Pulmonary artery endothelial cell (primary cell): ENCODE measurements at places on chromosomes 3 and 15.

DNA sequence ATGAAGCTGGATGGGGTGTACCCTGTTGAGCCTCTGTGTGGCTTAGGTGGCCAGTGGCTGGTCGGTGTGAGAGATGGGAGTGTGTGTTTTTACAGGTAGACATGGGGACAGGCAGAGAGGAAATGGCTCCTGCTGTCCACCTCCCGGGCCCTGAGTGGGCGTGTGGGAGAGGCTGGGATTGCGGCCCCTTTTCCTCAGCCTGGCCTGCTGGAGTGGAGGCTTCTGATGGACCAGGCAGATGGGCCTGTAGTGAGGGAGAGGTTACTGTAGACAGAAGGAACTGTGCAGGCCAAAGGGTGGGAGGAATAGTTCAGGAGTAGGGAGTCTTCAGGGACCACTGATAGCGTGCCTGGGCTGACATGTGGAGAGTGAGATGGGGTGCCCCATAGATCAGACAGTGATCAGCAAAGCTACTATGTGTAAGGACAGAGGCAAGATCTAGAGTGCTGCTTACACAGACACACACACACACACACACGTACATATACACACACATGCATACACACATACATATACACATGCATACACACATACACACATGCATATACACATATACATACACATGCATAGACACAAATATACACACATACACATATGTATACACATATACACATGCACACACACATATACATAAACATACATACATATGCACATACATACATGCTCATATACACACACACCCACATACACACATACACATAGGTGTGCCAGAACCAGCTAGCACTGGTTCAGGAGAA is 26.4 kb downstream of the ACAA1 start:
- no peak for DNase-seq

DNA sequence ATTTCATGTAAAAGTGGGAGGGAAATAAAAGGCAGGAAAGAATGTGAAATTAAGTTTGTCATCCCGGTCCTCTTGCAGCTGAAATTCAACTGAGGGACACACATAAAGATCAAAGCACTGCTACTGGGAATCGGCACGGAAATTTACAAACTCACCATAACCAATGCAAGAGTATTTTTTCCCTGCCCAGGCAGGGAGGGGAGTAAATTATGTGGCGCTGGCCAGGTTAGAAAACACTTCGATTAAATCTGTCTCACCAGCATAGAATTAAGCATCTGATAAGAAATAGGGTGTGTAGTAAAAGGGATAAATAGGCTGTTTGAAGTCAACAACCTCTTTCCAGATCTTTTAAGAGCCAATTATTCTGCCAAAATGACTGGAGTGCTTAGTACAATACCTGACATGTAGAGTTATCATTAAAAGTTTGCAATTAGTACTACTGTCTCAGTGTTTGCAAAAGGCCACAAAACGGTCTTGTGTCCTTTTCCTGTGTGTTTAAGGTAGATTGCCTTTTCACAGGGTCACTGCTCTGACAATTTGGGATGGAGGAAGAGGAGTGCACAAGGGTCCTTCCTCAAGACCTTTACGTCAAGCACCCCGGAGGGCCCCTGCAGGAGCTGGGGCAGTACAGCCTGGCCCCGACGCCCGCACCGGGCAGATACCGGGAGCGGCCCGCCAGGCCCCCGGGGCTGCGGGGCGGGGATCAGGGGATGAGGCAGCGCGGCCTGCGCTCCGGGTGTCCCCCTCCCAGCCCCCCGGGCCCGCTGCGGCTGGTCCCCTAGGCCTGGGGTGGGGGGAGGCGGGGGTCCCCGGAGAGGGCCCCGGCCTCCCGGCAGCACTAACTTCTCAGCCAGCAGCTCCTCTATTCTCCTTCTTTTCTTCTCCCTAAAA is 651 bp downstream of the UBA3 start:
- DNase-seq = no peak

- DNase-seq = peak; percentile 94
Observed at GRCh38 chr15:38823263-38823662, 258.6 kb upstream of the RASGRP1 start.

- no peak for DNase-seq
Observed at GRCh38 chr3:138456961-138457862, 22.8 kb downstream of the ESYT3 start.

DNA sequence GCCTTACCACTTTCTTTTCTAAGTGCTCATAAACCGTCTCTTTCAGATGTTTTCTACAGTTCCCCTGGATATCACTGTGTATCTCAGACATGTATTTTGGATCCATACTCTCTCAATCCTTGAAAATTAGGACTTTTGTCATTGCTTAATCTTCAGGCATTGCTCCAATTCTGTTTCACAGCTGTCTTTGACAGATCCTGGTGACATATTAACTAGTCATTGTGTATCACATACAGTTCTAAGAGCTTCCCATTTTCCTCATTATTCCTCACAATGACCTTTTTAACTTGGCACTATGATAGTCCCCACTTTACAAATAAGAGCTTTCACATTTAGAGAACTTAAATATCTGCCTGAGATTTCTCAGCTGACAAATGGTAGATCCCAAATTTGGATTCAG is 151.7 kb downstream of the CLSTN2 start:
- no peak for DNase-seq

- no peak for DNase-seq
Observed at GRCh38 chr3:154749514-154749913, 319.5 kb upstream of the GPR149 start.

DNA sequence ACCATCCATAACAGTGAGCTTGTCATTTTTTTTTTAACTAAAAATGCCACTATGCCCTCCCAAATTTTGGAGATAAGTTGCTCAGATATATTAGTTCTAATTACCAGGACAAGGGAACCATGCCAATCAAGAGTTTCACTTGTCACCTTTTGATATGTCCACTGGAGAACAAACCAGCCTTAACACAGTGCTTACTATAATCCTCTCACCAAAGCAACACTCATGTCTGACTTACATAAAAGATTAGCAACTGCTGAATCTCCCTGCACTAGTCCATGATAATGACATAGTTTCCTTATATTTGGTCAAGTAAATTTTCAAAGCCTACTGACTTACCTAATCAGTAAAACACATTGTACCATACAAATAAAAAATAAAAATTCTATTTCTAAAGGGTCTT is 44.4 kb downstream of the TTBK2 start:
- DNase-seq = no peak

GRCh38 chr3:184129012-184129411 is 6.1 kb upstream of the EIF2B5 start:
- no peak for DNase-seq

- DNase-seq = peak; percentile 55
Observed at GRCh38 chr3:38722781-38723568, 73.5 kb upstream of the SCN5A start.

- DNase-seq = no peak
Observed at GRCh38 chr3:82462977-82463376, 701.5 kb upstream of the GBE1 start.

DNA sequence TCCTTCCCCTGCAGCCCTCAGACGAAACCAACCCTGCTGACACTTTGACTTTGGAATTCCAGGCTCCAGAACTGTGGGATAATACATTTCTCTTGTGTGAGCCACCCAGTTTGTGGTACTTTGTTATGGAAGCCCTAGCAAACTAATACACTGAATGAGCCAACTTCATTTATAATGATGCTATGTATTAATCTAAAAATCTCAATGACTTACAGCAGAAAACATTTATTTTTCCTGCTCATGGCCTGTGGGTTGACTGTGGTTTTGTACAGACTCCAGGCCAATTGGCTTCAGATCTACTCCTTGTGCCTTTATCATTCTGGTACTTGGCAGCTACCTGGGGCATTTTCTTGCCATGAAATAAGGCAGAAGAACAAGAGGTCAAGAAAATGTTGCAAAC is 152.4 kb downstream of the EBLN2 start:
- DNase-seq = no peak

- DNase-seq = no peak
Observed at GRCh38 chr3:98215051-98215450, 48.6 kb downstream of the OR5H15 start.

DNA sequence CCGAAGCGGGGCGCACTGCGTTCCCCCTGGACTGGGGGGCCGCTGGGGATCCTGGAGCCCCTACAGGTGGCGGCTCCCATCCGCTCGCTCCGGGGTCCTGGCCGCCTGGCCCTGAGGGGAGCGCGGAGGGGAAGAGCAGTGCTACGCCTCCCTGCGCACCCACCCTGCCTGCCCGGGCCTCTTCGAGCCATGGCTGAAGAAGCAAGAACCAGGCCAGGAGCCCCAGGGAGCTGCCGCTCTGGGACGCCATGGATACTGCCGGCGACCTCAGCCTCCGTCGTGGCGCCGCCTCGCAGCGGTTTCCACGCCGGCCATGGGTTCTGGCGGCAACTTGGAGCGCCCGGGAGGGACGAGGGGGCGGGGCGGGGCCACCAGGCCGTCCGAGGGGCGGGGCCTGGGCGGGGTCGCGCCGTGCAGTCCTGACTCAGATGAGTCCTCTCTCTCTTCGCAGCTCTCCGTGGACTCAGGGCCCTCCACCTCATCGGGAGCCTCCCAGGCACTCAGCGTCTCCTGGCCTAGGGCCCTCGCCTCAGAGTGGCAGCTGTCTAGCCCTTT is 50.9 kb downstream of the MYL3 start:
- DNase-seq = no peak

GRCh38 chr15:90336705-90337141 is 15.4 kb upstream of the ZNF774 start:
- DNase-seq = no peak

DNA sequence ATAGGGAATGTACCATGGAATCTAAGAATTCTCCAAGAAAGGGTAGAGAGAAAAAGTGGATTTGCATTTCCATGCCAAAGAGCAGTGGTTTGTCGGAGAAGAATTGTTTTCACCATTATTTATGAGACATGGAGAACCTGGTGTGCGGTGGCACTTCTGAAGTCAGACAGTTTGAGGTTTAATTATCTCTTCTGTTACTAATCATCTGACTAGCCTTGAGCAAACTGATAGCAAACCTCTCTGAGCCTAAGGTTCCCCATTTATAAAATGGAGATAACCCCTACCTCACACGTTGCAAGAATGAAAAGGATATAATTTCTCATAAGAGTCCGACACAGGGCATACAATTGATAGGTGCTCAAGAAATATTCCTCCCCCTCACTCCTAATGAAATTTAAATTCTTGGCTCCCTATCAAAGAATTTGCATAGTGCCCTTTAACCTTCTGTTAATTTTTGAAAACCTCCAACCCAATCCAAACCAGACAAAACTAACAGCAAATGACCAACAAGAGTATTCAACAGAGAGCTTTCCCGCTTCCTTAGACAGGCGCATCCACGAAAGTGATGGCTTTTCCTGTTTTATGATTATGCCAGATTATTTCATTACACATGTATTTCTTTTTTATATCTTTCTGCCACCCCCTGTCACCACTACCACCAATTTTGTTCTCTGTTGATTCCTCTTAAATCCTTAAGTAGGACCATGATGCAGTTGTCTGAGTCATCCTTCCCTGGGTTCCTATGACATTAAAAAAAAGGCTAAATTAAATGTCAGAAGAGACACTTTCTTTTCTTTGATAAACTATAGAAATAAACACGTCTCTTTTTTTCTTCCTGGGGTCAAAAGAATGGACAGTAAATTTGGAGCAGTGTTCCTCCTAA is 28.5 kb downstream of the TMEM212 start:
- no peak for DNase-seq

- no peak for DNase-seq
Observed at GRCh38 chr3:185988080-185988815, 50.4 kb upstream of the TRA2B start.

- no peak for DNase-seq
Observed at GRCh38 chr3:52721730-52722008, 15.8 kb downstream of the SPCS1 start.

GRCh38 chr15:70212963-70213315 is 115.2 kb upstream of the TLE3 start:
- no peak for DNase-seq

- no peak for DNase-seq
Observed at GRCh38 chr15:41513506-41514227, at the start of gene LTK. TSS of gene LTK (minus strand) at chr15:41513827. CDS start at chr15:41513709, 118 bp downstream.

- DNase-seq = no peak
Observed at GRCh38 chr3:69088063-69088462, 3.3 kb downstream of the ARL6IP5 start.

GRCh38 chr3:50410185-50410584 is 50.9 kb upstream of the TMEM115 start:
- DNase-seq = no peak

- DNase-seq = peak; percentile 50
Observed at GRCh38 chr3:125280668-125281361, 68.3 kb upstream of the SLC12A8 start.

- no peak for DNase-seq
Observed at GRCh38 chr15:51726302-51727073, 11.0 kb downstream of the LYSMD2 start.

- DNase-seq = no peak
Observed at GRCh38 chr3:173957646-173958045, 560.1 kb downstream of the NLGN1 start.

DNA sequence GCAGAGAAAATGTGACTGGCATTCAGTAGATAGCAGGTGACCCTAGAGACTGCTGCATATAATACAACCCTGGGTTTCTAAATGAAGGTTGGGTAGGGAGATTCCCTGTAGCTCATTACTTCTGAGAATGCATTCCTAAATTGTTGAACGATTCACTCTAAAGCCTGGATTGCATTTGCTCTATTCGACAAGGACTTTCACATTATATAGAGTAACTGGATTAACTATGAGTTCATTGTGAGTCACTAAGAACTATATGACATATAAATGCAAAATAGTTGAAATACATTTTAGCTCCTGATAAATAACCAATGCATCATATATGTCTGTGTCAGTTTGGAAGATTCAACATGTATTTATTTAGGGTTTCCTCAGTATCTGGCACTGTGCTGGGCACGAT is 294.7 kb upstream of the CCDC54 start:
- no peak for DNase-seq

- DNase-seq = no peak
Observed at GRCh38 chr3:102926618-102927017, 491.8 kb downstream of the ZPLD1 start.

DNA sequence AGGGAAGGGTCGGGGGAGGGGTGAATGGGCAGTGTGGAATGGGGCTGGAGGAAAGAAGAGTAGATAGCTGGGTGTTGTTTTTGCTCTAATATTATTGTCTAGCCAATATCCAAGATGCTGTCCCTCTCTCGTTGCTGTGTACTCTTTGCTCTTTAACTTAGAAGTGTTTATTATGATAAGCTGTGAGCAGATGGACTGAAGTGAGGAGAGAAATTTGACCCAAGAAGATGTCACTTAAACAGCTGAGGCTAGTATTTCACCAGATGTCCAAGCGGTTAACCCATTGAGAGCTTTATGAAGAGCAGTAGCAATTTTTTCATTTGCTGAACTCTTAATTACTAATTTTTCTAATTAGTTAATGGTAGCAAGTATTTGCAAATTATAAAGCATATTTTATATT is 212.2 kb upstream of the TP63 start:
- no peak for DNase-seq

GRCh38 chr3:65642883-65643282 is 395.8 kb downstream of the MAGI1 start:
- no peak for DNase-seq

DNA sequence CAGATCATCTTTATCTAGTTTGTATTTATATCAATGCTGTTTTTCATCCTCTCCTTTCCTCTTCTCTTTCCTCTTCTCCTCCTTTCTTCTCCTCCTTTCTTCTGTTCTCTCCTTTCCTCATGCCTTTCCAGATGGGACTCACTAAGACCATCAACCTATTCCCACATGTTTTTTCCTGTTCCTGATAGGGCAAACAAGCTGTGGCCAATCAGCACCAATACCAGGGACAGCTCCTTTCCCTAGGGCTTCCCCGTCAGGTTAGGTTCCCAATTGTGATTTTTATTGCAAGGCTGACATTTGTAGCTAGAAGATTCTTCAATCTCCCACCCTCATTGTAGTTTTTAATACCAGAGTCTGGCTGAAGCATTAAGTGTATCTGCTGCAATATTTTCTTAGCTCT is 76.3 kb upstream of the COL8A1 start:
- DNase-seq = no peak
